Smooth muscle cell of bladder (primary cell): ENCODE measurements at places on chromosomes 7 and 10. TPM values are rescaled to one million over a fixed set of nuclear protein-coding genes. Genes with fewer than 3 reads are reported as not detected.

The ANXA8 gene
- 1.1 and 1.4 TPM in 2 replicates for total RNA-seq

The ABHD11 gene
- total RNA-seq: 5.7 and 6.1 TPM in 2 replicates

The ATG9B gene
- total RNA-seq: 0.37 TPM in 1 of 2 replicates, not detected in the other

The SORCS1 gene
- total RNA-seq: 0.14 and 0.18 TPM in 2 replicates

The TAF3 gene
- 1.00 and 1.4 TPM in 2 replicates for total RNA-seq

The SPDYE5 gene
- total RNA-seq: not detected in 2 replicates

The TPST1 gene
- total RNA-seq: 210 and 329 TPM in 2 replicates
